ENCODE measurements at places on chromosomes 2 and 18. TPM values are rescaled to one million over a fixed set of nuclear protein-coding genes. Genes with fewer than 3 reads are reported as not detected.
A peak's percentile ranks its signal among the peaks of the same experiment; 100 is the strongest.

GRCh38 chr2:182870227-182870626 is 3.8 kb upstream of the FRZB start:
- peaks cover 3% of the 10 kb centered on the region for H3K27me3 ChIP-seq
- H3K4me3 ChIP-seq = no peak overlapping the region
- H3K36me3 ChIP-seq = no peaks in the 10 kb centered on the region
- DNase-seq = no peak

DNA sequence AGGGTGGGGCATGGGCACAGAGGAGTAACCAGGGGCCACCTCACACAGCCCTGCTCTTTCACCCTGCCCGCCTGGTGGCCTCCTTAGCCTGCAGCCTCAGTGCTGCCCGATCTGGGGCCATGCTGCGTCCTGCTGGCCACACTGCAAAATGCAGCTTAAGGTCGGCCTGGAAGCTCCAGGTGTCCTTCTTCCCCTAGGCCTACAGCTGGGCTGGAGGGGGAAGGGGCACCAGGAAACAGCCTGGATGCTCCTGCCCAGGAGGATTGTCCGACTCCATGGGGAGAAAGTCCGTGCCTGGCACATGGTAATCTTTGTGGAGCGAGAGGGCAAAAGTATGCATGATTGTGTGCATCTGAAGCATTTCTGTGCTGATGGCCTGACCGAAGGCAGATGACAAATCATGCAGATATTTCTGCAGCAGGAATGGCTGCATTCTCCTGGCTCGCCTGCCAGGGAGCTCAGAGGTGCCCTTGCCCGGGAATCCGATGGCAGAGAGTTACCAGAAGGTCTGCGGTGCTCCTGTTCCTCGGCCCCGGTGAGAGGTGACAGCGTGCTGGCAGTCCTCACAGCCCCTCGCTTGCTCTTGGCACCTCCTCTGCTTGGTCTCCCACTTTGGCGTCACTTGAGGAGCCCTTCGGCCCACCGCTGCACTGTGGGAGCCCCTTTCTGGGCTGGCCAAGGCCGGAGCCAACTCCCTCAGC is 12.8 kb upstream of the ALPP start:
- no peaks in the 10 kb centered on the region for H3K27me3 ChIP-seq
- no peak for DNase-seq
- no peak overlapping the region for H3K27ac ChIP-seq
- H3K36me3 ChIP-seq = no peaks in the 10 kb centered on the region
- no peaks in the 10 kb centered on the region for H3K4me1 ChIP-seq

GRCh38 chr2:165871025-165871424 is 77.0 kb upstream of the GALNT3 start:
- H3K27me3 ChIP-seq = no peaks in the 10 kb centered on the region
- H3K4me1 ChIP-seq = no peaks in the 10 kb centered on the region
- DNase-seq = no peak
- H3K4me3 ChIP-seq = no peak overlapping the region
- no peak overlapping the region for H3K27ac ChIP-seq

DNA sequence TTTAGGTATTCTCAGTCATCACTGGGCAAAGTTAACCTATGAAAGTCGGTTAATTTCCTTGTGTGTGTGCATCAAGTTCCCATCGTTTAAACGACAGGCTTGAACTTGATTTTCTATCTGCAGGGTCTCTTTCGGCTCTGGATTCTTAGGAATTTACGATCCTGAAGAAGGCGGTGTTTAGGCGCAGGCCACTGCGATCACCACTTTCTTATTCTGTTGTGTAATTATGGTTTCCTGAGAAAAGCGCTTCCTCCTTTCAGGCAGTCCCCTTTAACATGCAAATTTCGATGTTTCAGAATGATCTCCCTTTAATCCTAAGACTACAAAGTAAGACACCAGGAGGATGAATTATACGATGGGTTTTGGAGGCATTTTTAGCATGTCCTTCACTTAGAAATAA is 27.9 kb upstream of the MBP start:
- DNase-seq = no peak
- no peaks in the 10 kb centered on the region for H3K4me1 ChIP-seq
- H3K36me3 ChIP-seq = no peaks in the 10 kb centered on the region
- no peak overlapping the region for H3K4me3 ChIP-seq

DNA sequence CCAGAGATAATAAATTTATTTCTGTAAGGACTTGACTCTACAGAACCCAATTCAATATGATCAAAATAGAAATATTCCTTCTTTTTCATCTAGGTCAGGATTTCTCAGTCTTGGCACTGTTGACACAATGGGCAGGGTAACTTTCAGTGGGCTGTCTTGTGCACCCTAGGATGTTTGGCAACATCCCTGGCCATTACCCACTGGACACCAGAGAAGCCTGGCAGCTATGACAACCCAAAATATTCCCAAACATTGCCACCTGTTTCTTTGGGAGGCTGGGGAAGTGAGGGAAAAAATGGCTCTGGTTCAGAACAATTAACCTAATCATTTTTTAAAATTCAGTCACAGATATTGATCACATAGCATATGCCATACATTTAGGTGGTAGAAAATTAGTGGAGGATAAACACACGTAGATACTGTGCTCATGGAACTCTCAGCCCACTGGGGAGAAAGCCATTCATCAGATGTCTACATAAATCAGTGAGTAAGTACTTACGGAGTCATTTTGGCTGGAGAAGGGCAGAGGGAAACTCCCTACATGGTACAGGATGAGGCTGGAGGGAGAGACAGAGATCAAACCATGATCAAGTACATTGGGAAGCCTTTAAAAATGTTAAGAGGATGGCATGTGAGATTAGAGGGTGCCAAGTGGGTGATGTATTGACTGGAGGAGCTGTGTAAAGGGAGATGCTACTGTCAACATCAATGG is 718 bp upstream of the TNP1 start:
- H3K27me3 ChIP-seq = no peaks in the 10 kb centered on the region
- no peaks in the 10 kb centered on the region for H3K36me3 ChIP-seq
- DNase-seq = no peak
- H3K27ac ChIP-seq = no peak overlapping the region
- no peak overlapping the region for H3K4me3 ChIP-seq

DNA sequence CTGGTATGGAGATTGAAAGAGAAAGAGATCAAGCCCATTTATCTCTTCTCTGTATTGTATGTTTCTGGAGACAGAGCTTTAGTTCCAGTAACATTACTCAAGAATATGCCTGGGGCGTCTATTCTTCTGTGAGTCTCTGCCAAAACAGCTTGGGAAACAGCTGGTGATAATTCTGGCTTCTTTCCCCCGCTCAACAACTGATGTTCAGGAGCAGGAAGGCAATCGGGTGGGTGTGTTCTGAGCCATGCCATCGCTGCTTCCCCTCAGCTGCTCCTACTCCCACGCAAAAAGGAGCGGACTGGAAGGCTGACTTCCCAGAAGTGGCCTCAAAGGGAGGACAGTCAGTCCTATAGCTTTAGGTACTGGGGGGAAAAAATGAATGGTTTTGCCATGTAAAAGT is 695.1 kb downstream of the PLCL1 start:
- no peak for DNase-seq
- no peak overlapping the region for H3K4me3 ChIP-seq
- H3K27ac ChIP-seq = no peak overlapping the region
- H3K4me1 ChIP-seq = no peaks in the 10 kb centered on the region
- no peaks in the 10 kb centered on the region for H3K27me3 ChIP-seq

DNA sequence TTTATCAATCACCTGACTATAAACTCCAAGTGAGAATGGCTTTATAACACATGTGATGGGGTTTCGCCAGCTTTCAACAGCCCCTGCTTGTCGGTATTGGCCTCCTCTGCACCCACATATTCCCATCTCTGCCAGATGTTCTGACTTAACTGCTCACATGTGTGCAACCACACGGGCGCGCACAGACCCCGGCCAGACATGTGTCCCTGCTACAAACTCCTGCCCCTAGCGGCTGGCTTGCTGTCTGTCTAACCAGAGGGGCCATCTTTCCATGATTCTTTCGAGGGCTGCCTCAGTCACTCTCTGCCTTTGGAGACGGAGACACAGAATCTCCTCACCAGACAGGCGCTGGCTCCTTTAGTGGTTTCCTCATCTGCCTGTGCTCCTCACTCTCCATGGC is 15.3 kb downstream of the STON1 start:
- no peak overlapping the region for H3K27ac ChIP-seq
- no peak overlapping the region for H3K4me3 ChIP-seq
- DNase-seq = no peak
- H3K4me1 ChIP-seq = peaks cover 9% of the 10 kb centered on the region
- H3K27me3 ChIP-seq = no peaks in the 10 kb centered on the region
- H3K36me3 ChIP-seq = no peaks in the 10 kb centered on the region

DNA sequence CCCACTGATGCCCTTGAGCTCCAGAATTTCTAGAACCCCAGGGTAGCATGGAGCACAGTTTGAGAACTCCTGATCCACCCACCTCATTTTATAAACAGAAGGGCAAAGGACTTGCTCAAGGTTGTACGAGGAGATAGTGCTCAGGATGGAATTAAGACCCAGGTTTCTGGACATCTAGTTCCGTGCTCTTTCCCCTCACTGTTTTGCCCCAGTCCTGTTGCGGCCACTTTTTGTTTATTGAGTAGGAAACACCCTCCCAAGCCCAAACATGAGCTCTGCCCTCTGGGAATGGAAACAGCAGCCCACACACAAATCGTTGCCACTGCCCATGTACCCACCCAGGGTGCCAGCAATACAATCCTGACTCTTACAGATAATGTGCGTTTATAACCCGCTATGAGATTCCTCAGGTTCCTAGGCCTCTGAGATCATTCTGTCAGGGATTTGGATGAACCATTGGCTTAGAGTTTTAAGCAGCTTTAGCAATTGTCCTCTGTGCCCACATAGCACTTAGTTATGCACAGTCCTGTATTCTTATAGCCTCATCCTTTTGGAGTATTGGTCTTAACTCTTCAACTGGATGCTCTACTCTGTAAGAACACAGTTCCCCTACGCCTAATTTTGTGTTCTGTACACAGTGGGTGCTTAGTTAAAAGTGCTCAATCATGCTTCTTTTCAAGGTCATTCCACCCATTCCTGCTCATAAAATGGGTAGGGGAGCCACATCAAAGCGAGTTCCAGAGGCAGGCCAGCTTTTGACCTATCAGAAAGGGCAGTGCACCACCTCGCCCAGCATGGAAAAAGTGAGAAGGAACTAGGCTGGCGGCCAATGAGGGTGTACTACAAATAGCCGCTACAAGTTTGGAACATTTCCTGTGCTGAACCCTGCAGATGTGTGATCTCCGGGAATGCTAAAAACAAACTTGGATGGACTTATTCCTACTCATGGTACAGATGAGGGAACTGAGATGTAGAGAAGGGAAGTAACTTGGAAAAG is 60.3 kb upstream of the IGFBP2 start:
- H3K4me3 ChIP-seq = no peak overlapping the region
- no peaks in the 10 kb centered on the region for H3K27me3 ChIP-seq
- DNase-seq = no peak
- H3K36me3 ChIP-seq = no peaks in the 10 kb centered on the region

GRCh38 chr2:140508756-140509155 is 1622.1 kb downstream of the LRP1B start:
- DNase-seq = no peak
- H3K27ac ChIP-seq = no peak overlapping the region
- no peaks in the 10 kb centered on the region for H3K36me3 ChIP-seq
- H3K4me3 ChIP-seq = no peak overlapping the region
- H3K4me1 ChIP-seq = no peaks in the 10 kb centered on the region

GRCh38 chr2:129744649-129745048 is 234.8 kb upstream of the RAB6C start:
- H3K27ac ChIP-seq = no peak overlapping the region
- H3K4me1 ChIP-seq = no peaks in the 10 kb centered on the region
- no peak overlapping the region for H3K4me3 ChIP-seq
- no peak for DNase-seq
- H3K36me3 ChIP-seq = no peaks in the 10 kb centered on the region
- H3K27me3 ChIP-seq = no peaks in the 10 kb centered on the region

- no peak for DNase-seq
- no peak overlapping the region for H3K27ac ChIP-seq
- no peak overlapping the region for H3K4me3 ChIP-seq
- no peaks in the 10 kb centered on the region for H3K27me3 ChIP-seq
- no peaks in the 10 kb centered on the region for H3K4me1 ChIP-seq
Measured at GRCh38 chr18:38421021-38421420, 855.4 kb upstream of the CELF4 start.

DNA sequence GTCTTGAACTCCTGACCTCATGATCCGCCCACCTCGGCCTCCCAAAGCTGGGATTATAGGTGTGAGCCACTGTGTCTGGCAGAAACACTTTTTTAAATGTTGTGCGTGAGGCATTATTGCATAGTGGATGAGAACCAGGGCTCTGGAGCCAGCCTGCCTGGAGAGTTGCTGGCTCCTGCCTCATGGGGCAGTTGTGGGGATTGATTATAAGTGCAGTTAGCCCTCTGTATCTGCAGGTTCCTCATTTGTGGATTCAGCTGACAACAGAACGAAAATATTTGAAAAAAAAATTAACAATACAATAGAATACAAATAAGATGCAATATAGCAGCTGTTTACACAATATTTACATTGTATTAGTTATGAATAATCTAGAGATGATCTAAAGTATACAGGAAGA is 129.4 kb upstream of the EML6 start:
- peaks cover 76% of the 10 kb centered on the region for H3K4me1 ChIP-seq
- DNase-seq = no peak
- H3K27ac ChIP-seq = no peak overlapping the region
- H3K4me3 ChIP-seq = no peak overlapping the region

DNA sequence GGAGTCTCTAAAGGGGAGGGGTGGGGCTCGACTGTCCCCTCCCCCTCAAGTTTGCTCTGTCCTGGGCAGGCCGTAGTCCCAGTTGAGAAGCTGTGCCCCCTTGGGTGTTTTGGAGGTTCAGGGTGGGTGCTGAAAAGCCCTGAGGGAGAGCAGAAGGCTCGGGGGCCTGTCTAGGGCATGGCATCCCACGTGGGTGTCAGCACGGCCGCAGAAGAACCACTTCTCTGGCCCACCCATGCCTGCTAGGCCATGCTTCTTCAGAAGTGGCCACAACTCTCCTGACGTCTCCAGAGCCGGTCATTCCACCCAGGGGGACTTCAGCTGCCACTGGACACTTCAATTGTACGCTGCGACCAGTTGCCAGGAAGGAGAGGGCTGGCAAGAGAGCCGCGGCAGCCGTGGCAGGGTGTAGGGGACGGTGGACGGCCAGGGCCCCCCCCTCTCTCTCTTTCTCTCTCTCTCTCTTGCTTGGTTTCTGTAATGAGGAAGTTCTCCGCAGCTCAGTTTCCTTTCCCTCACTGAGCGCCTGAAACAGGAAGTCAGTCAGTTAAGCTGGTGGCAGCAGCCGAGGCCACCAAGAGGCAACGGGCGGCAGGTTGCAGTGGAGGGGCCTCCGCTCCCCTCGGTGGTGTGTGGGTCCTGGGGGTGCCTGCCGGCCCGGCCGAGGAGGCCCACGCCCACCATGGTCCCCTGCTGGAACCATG is at the start of gene INPP5D:
TSS of gene INPP5D (plus strand) at position 546 of the 704 bp plus-strand sequence. CDS start at position 683, 137 bp downstream.
- no peaks in the 10 kb centered on the region for H3K36me3 ChIP-seq
- peaks cover 52% of the 10 kb centered on the region for H3K4me1 ChIP-seq
- peak within 1 kb of the TSS; percentile 61 for H3K4me3 ChIP-seq
- no peaks in the 10 kb centered on the region for H3K27me3 ChIP-seq
- peak within 1 kb of the TSS; percentile 89 for H3K27ac ChIP-seq

MYO5B gene
- 31.6 TPM for total RNA-seq

ADCYAP1 gene
- total RNA-seq = 1.5 TPM

EPB41L3 gene
- total RNA-seq = 68.9 TPM

CMPK2 gene
- total RNA-seq = 23.2 TPM

RAB6C gene
- not detected for total RNA-seq
